Memory B cell (primary cell): ENCODE measurements at places on chromosomes 16 and 17.
A peak's percentile ranks its signal among the peaks of the same experiment; 100 is the strongest.

DNA sequence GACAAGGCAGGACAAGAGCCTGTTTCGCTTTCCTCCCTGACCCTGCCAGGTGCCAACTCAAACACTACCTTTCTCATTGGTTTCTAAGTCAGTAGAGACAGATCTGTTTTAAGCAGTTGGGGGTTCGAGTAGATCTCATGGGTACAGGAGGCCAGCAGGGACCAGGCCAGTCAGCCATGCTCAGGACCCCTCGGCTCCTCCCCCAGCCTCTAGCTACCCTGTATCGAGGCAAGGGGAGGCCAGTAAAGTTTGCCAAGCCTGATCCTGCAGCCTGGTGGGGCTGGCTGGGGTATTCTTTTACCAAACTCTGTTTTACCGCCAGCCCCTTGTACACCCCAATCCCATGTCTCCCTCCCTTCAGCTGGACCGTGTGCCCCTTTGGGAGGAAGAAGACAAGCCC lies 26.6 kb downstream of the OR1D5 start:
- no peak overlapping the region for H3K4me3 ChIP-seq
- peaks cover 3% of the 10 kb centered on the region for H3K36me3 ChIP-seq
- no peak overlapping the region for H3K27ac ChIP-seq
- H3K4me1 ChIP-seq, result peaks cover 10% of the 10 kb centered on the region

GRCh38 chr17:20938988-20939615 lies 103.7 kb downstream of the USP22 start:
- no peaks in the 10 kb centered on the region for H3K4me1 ChIP-seq
- no peaks in the 10 kb centered on the region for H3K27me3 ChIP-seq
- no peak overlapping the region for H3K27ac ChIP-seq
- no peak overlapping the region for H3K4me3 ChIP-seq
- no peaks in the 10 kb centered on the region for H3K36me3 ChIP-seq
- no peak for DNase-seq

GRCh38 chr17:64075913-64076312 lies 54.0 kb downstream of the ERN1 start:
- peaks cover 9% of the 10 kb centered on the region for H3K36me3 ChIP-seq
- H3K27me3 ChIP-seq, result no peaks in the 10 kb centered on the region
- H3K4me1 ChIP-seq, result peaks cover 19% of the 10 kb centered on the region
- DNase-seq, result no peak
- no peak overlapping the region for H3K4me3 ChIP-seq
- H3K27ac ChIP-seq, result no peak overlapping the region

GRCh38 chr17:67459985-67460384 lies 82.9 kb downstream of the PITPNC1 start:
- no peak for DNase-seq
- peaks cover 10% of the 10 kb centered on the region for H3K36me3 ChIP-seq
- peaks cover 2% of the 10 kb centered on the region for H3K4me1 ChIP-seq
- no peaks in the 10 kb centered on the region for H3K27me3 ChIP-seq
- H3K27ac ChIP-seq, result no peak overlapping the region

- no peak overlapping the region for H3K4me3 ChIP-seq
- H3K4me1 ChIP-seq, result no peaks in the 10 kb centered on the region
- no peaks in the 10 kb centered on the region for H3K36me3 ChIP-seq
- no peak for DNase-seq
- peaks cover 5% of the 10 kb centered on the region for H3K27me3 ChIP-seq
Measured at GRCh38 chr16:55426865-55427484, 52.0 kb upstream of the MMP2 start.

GRCh38 chr17:19019041-19019941 lies 14.7 kb upstream of the FAM83G start:
- H3K4me1 ChIP-seq, result peaks cover 27% of the 10 kb centered on the region
- no peak overlapping the region for H3K4me3 ChIP-seq
- DNase-seq, result no peak
- H3K27me3 ChIP-seq, result peaks cover 5% of the 10 kb centered on the region

DNA sequence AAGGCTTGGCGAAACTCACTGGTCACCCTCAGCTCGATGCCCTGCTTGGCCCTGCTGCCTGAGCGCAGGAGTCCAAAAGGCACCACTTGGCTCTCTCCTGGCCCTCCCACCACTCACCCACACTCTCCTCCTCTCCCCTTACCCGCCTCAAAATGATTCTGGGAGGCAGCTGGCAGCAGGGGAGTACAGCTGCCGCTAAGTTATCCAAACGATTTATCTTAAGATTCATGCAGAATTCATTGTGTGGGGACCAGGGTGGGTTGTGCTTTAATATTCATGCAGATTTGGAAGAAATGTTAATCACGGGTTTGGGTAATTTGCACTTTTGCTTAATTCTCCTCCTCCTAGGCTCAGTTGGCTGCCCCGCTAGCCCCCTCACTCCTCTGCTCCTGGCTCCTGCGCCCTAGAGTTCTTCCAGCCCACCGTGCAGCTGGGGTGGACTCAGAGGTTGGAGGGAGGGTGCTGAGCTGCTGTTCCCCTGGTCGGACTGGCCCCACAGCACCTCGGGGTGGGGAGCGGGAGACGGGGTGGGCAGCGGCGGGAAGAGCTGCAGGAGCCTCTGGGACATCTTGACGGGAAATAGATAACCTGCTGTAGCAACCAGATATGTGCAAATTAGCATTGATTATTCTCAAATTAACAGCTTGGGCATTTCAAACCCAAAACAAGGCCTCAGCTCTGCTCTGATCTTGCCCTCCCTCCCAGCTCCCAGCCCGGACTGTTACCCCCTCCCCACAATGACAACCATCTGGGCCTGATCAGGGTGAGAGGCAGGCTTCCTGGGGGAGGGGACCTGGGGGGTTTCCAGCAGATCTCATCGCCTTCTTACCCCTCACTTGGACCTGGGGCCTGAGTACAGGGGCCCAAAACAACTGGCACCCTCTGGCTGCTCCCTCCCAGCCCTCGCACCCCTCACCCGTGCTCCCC lies 122.6 kb upstream of the RPL38 start:
- no peak for DNase-seq
- H3K36me3 ChIP-seq, result no peaks in the 10 kb centered on the region
- H3K27me3 ChIP-seq, result peaks cover 8% of the 10 kb centered on the region
- H3K4me3 ChIP-seq, result no peak overlapping the region
- H3K27ac ChIP-seq, result no peak overlapping the region
- H3K4me1 ChIP-seq, result no peaks in the 10 kb centered on the region

- H3K4me3 ChIP-seq, result peak within 1 kb of the TSS; percentile 91
- H3K27me3 ChIP-seq, result no peaks in the 10 kb centered on the region
- peak; percentile 75 for DNase-seq
- peaks cover 48% of the 10 kb centered on the region for H3K4me1 ChIP-seq
- no peaks in the 10 kb centered on the region for H3K36me3 ChIP-seq
Measured at GRCh38 chr17:29589524-29590410, at the start of gene GIT1. Gene GIT1 (minus strand): TSS chr17:29589648. CDS start chr17:29589378, 270 bp downstream.

- no peak overlapping the region for H3K4me3 ChIP-seq
- no peak overlapping the region for H3K27ac ChIP-seq
Measured at GRCh38 chr16:86669937-86670749, 91.8 kb downstream of the FOXL1 start.

DNA sequence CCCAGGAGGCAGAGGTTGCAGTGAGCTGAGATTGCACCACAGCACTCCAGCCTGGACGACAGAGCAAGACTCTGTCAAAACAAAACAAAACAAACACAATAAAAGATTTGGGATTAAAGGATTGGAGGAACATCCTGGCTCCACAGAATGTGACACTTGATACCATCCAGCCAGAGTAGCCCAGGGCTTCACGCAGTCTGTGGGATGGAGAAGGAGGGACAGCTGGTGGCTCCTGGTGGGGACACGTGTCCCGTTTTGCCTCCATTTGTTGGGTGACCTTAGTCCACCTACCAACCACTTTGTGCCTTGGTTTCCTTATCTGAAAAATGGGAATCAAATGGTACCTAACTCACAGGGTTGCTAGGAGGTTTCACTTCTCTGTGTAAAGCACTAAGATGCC lies 12.4 kb upstream of the CYB561 start:
- H3K4me3 ChIP-seq, result no peak overlapping the region
- no peak overlapping the region for H3K27ac ChIP-seq
- peaks cover 1% of the 10 kb centered on the region for H3K36me3 ChIP-seq
- no peak for DNase-seq

GRCh38 chr17:78391843-78392242 lies 13.4 kb downstream of the PGS1 start:
- no peak for DNase-seq
- H3K27ac ChIP-seq, result peak overlapping the region; percentile 35
- H3K27me3 ChIP-seq, result no peaks in the 10 kb centered on the region
- H3K36me3 ChIP-seq, result peaks cover 15% of the 10 kb centered on the region
- no peak overlapping the region for H3K4me3 ChIP-seq
- H3K4me1 ChIP-seq, result peaks cover 26% of the 10 kb centered on the region

- DNase-seq, result no peak
- H3K27me3 ChIP-seq, result no peaks in the 10 kb centered on the region
- peaks cover 4% of the 10 kb centered on the region for H3K36me3 ChIP-seq
- H3K4me3 ChIP-seq, result no peak within 1 kb of the TSS
Measured at GRCh38 chr17:82839617-82840292, at the start of gene ZNF750. Gene ZNF750 (minus strand): TSS chr17:82840022. CDS start chr17:82832454, 7,568 bp downstream.

- H3K27me3 ChIP-seq, result no peaks in the 10 kb centered on the region
- H3K27ac ChIP-seq, result peak overlapping the region; percentile 79
- peak overlapping the region; percentile 97 for H3K4me3 ChIP-seq
- no peaks in the 10 kb centered on the region for H3K36me3 ChIP-seq
Measured at GRCh38 chr16:30903002-30903401, 6.6 kb downstream of the CTF1 start.

DNA sequence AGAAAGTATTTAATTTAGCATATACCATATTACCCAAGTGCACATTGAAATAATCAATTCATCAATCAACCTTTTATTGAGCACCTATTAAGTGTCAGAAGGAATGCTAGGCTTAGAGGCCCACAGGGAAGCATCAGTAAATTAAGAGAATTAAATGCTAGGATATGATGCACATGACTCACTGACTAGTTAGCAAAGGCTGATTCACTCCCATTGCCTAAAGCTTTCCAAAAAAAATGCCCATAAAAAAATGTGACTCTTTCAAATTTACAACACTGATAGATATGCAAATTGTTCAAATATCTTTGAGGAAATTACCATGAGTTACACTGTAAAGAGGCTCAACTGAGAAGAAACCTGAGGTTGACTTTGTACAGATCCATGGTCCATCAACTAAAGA lies 883.3 kb downstream of the CDH11 start:
- H3K4me1 ChIP-seq, result no peaks in the 10 kb centered on the region
- no peak overlapping the region for H3K4me3 ChIP-seq
- no peak for DNase-seq
- no peak overlapping the region for H3K27ac ChIP-seq
- no peaks in the 10 kb centered on the region for H3K27me3 ChIP-seq

DNA sequence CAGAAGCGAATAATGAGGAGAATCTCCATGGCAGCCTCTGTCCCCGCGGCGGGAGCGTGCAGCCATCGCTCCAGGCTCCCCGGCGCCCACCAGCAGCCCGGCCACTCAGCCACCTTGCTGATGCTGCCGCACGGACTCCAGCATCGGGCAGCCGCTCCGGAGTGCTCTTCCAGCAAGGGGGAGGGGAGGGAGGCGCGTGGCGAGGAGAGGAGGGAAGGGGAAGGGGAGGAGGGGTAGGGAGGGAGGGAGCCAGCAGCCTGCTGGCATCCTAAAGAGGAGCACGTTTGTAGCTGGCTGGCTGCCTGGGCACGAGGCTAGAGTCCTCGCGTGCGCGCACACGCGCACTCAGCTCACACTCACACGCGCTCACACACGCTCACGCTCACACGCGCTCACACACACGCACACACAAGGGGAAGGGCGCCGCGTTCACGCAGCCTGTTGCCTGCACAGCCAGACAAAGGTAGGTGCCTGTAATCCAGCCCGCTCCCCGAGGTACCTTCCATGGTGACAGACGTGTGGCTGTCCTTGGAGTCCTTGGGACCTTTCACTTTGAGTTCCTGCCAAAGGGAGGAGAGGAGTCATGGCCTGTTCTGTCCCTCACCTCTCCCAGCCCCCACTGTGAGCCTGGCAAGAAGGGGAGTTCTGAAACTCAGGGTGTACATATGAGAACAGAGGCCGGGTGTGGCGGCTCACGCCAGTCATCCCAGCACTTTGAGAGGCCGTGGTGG lies 82.1 kb downstream of the TIMM22 start:
- no peak overlapping the region for H3K4me3 ChIP-seq
- H3K36me3 ChIP-seq, result peaks cover 10% of the 10 kb centered on the region
- no peak overlapping the region for H3K27ac ChIP-seq
- no peaks in the 10 kb centered on the region for H3K4me1 ChIP-seq
- no peaks in the 10 kb centered on the region for H3K27me3 ChIP-seq

DNA sequence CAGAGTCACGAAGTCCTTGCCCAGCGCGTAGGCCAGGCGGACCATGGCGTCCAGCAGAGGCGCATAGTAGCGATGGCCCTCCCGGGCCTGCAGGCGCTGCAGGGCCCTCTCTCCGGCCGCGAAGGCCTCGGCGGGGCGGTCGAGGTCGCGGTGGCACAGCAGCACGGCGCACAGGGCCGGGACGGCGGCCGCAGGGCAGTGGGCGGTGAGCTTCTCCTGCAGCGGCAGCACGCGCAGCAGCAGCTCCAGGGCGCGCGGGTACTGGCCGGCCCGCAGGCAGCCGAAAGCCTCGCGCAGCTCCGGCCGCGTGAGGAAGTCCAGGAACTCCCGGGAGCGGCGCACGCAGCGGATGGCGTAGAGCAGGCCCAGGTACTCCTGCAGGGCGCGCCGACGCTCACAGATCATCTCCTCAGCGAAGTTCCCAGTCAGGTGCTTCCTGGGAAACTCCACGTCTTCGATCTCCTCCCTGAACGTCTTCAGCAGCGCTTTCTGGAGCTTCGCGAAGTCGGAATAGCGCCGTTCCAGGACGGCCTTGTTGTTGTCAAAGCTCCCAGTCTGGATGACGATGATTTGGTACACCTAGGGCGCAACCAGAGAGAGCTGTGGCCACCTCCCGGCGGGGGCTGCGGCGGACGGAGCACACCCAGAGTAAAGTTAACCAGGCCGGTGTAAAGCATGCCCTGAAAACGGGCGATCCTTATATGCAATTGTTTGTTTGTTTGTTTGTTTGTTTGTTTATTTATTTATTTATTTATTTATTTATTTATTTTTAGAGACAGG lies 7.4 kb downstream of the SNX20 start:
- no peak overlapping the region for H3K27ac ChIP-seq
- DNase-seq, result no peak
- peaks cover 5% of the 10 kb centered on the region for H3K4me1 ChIP-seq
- H3K27me3 ChIP-seq, result no peaks in the 10 kb centered on the region

DNA sequence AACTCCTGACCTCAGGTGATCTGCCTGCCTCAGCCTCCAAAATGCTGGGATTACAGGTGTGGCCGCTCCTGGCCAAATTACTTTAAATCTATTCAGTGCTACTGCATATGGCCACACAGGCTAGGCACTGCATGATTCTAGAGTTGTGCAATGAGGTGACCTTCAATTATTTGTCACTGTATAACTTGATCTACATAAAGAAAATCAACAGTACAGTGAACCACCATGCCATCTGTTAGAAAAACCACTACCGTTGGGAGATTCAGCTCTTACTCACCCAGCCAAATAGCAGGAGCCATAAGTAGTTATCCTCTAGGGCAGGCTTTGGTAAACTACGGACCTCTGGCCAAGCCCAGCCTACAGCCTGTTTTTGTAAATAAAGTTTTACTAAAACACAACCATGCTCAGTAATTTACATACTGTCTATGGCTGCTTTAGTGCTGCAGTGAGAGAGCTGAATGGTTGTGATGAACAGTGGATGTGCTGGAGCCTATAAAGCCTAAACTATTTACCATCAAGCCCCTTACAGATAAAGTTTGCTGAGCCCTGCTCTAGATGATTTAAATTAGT lies 40.7 kb upstream of the TANC2 start:
- no peak for DNase-seq
- no peak overlapping the region for H3K27ac ChIP-seq
- H3K4me3 ChIP-seq, result no peak overlapping the region
- H3K4me1 ChIP-seq, result no peaks in the 10 kb centered on the region
- no peaks in the 10 kb centered on the region for H3K36me3 ChIP-seq
- H3K27me3 ChIP-seq, result peaks cover 8% of the 10 kb centered on the region
